ENCODE measurements at places on chromosomes 16 and 17. TPM values are rescaled to one million over a fixed set of nuclear protein-coding genes. Genes with fewer than 3 reads are reported as not detected.

- DNase-seq, result no peak
Observed at GRCh38 chr17:56393156-56393555, 200.3 kb upstream of the NOG start.

USP36 gene
- total RNA-seq, result 33.5 TPM

DNA sequence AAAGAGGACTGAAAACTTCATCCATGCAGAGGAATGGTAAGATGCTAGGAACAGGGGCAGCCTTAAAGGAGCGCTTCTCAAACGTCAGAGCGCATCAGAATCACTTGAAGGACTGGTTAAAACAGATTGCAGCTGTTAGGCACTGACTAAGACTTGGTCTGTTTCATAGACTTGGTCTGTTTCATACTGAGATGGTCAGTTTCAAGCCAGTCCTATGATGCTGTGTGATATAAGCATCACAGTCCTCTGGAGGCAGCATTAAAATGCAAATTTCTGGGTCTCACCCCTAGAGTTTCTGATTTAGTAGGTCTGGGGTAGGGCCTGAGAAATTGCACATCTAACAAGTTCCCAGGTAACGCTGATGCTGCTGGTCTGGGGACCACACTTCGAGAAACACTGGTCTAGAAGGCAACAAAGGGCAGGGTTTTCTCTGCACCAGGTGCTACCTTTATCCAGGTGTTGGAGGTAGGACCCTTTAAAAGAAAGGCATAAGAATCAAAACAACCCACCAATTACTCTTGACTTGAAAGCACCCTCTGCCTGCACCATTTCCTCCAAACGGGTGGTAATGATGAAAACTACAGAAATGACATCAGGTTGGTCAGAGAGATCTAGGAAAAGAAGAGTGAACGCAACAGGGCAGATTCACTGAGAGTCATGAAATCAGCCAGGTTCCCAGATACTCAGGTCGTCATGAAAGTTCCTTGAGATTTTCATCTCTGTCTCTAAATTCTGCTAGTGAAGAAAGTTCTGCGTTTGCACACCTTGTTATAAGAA lies 95.0 kb upstream of the RCVRN start:
- no peak for DNase-seq

DNA sequence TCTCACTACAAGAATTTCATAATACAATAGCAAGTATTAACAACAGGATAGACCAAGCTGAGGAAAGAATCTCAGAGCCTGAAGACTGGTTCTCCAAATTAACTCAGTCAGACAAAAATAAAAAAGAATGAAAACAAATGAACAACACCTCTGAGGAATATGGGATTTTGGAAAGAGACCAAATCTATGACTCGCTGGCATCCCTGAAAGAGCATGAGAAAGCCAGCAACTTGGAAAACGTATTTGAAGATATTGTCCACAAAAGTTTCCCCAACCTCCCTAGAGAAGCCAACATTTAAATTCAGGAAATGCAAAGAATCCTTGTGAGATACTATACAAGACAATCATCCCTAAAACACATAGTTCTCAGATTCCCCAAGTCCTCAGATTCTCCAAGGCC lies 20.9 kb downstream of the NLRP1 start:
- no peak for DNase-seq

DNA sequence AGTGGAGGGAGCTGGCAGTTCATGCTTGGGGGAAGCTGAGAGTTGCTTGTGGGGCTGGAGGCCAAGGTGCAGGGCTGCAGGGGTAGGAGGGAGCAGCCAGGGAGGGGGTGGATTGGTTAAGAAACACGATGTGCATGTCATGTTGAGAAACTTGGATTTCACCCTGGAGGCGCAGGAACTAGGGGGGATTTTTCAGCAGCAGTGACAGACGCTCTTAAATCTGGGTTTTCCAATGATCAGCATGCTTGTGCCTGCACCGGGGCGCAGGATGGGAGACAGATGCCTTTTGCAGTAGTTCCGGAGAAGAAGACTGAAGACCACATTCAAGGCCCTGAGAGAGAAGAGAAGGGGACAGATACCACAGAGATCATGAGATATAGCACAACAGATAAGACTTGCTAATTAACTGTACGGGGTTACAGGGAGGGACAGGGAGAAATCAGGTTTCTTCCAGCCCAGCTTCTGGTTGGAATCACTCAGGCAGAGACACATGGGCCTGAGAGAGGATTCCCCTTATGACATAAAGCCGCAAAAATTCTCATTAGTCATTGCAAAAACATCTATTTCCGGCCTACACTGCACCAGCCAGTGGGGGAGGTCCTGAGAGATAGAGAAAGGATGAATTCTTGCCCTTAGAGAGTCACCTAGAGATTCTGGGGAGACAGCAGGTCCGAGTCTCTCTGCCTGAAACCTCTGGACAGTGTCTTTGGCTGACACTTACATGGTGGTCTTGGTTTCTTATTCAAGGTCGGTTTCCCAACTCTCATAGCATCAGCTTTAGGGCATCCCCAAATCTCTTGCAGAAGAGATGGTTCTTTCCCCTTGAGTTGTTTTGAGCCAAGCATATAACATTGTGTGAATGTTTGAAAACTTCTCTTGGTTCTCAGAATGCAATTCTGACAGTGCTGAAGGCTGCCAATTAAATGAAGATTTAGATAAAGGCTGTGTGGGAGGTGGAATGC lies 27.1 kb downstream of the CDH13 start:
- peak; percentile 93 for DNase-seq

- DNase-seq, result no peak
Observed at GRCh38 chr16:58337090-58337444, 42.2 kb upstream of the PRSS54 start.

DNA sequence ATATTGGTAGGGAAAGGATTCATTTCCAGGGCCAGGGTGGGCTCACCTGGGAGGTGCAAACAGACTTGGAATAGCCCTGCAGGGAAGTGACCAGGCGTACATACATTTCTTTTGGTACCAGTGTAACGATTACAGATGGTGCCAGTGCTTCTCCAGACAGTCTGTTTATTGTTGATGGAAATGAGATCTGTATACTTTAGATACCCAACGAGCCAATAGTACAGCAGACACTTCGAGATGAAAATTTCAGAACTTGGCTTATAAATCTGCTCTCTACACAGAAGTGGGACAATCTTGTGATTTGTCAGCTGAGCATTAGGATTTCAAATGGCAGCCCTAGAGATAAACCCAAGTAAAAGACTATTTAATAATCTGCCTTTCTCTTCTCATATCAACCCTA lies 57.9 kb downstream of the HS3ST2 start:
- no peak for DNase-seq

DNA sequence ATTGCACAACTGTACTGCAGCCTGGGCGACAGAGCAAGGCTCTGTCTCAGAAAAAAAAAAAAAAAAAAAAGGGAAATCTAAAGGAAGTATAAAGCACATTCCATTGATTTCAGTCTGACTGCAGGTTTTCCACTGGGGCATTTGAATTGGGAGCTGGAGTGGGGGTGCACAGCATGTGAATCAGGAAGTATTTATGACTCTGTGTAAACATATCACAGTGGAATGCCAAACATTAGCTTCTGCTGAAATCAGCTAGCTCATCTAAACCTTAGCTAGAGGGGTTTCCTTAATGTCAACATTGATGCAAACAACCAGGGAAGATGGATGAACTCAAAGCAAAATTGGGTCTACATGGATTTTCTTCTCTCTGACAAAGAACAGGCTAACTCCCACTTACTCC lies 641.0 kb upstream of the EEF2KMT start:
- DNase-seq, result peak; percentile 1

DNA sequence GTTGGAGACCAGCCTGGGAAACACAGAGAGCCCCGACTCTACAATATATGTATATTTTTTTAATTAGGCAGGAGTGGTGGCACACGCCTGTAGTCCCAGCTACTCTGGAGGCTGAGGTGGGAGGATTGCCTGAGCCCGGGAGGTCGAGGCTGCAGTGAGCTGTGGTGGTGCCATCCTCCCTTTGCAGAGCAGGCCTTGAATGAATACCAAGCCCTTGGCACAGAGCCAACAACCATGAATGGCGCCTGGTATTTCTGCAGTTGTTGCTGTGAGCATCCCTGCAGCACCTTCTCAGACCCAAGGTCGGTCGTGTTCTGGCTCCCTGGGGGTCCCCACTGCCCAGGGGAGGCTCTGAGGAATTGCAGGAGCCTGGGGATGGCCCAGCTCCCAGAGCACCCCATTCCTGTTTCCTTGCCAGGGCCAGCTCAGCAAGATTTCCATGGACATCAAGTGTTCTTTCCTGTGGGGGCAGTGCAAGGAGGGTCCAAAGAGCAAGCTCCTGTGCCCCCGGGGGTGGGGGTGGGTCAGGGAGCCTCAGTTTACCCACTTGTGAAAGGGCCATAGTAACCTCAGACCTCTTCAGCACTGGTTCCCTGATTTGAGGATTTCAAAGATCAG lies 25.6 kb upstream of the RMI2 start:
- no peak for DNase-seq

DNA sequence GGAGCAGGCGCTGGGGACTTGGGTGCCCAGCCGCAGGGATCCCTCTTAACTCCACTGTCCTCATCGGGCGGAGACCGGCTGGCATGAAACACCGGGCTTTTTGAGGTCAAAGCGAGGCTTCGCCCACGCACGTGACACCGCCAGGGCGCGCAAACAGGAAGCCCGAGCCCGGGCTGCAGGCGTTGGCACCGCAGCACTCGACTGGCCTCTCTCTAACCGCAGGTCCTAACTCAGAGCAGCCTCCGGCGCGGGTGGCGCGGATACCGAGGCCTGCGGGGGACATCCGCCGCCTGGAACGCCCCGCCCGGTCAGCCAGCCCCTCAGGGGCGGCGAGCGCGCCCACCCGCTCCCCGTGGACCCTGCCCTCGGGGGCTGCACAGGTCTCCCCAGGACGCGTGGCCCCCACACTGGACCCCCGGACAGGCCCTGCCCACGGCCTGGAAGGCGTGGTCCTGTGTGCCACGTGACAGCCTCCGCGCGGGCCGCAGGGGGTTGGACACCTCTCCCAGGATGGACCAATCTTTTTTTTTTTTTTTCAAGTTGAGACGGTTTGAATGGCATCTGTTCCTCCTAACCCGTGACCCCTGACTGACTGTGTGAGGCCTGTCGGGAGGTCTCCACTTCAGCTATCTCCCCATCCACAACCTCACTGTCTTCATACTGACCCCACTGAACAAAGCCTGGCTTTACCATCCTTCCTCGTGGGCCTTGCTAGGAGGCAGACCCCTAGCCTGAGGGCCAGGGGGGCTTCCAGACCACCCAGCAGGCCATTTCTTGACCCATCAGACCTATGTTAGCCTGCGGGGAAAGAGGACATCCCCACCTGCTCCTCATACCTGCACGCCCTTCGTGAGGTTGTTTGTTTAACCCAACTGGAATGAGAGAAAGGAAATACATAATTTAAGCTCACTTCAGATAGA lies 8.4 kb upstream of the SLC47A2 start:
- no peak for DNase-seq

CA4 gene
- total RNA-seq, result not detected

DNA sequence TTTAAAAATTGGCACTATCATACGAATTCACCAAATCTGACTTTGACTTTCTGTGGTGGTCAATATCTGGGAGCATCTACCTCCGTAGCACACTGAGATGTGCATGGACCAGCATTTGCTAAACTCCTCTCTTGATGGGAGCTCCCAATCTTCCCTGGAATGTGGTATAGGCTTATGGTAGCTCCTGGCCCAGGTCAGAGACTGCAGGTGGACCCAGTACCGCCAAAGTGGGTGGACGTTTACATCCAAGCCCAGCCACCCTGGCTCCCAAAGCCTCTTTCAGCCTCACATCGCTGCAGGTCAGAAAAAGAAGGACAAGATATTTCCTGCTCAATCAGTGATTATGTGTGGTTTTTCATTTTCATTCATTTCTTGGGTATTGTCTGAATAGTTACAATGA lies 43.1 kb upstream of the NKD1 start:
- no peak for DNase-seq

DNA sequence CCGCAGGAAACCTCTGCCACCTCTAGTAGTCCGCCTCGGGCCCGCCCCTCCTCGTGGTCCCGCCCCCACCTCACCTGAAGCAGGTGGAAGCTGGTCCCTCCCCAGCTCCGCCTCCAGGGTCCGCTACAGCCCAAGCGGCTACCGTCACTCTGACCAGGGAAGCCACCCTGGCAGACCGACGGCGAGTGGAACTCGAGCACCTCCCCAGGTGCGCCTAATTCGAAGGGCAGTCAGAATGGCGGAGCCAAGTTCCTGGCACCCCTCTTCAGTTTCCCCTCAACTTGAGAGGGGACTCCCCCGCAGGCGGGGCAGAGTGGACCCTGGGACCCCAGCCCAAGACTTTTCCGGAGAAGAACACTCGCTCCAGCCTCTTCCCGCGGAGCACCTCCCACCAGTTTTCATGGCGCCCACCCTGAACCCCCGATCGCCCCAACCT lies 507 bp downstream of the FHOD1 start:
- peak; percentile 17 for DNase-seq

DNA sequence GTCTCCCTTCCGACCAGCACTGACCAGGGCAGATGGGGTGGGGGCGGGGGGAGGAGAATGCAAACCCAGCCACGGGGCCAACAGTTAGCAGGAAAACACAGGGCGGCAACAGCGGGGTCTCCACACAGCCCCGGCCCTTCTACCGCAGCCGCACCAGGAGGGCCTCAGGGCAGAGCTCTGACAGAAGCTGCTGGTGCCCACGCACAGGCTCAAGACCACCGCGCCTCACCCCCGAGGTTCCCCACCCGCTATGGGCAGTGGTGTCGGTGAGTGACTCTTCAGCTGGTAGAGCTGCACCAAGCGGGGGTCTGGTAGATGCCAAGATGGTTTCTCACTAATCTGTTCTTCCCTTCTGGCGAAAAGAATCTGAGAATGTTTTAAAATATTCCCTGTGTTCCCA lies 16.1 kb downstream of the HAGH start:
- DNase-seq, result no peak

RRAD gene
- total RNA-seq, result 12.5 TPM

- no peak for DNase-seq
Observed at GRCh38 chr16:81099958-81100357, 3.8 kb upstream of the GCSH start.

DNA sequence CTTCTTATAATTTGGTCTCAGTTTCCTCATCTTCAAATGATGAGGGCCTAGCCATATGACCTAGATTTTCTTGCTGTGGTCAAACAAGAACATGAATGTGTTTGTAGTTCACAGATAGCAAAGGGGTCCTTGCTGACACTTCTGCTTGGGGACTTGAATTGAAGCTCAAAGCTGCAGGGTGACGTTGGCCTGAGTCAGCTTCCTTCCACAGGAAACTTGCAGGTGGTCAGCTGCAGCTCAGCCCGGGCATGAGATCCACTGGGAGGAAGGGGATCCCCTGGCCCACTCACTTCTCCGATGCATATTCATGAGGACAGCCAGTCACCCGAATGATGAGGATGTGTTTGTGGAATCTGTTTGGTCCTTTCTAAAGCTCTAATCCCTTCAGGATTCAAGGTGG lies 42.6 kb upstream of the AXIN2 start:
- DNase-seq, result no peak

GRCh38 chr17:60914078-60914477 lies 236.4 kb downstream of the BCAS3 start:
- peak; percentile 73 for DNase-seq

ICAM2 gene
- total RNA-seq, result 1.3 TPM

DNA sequence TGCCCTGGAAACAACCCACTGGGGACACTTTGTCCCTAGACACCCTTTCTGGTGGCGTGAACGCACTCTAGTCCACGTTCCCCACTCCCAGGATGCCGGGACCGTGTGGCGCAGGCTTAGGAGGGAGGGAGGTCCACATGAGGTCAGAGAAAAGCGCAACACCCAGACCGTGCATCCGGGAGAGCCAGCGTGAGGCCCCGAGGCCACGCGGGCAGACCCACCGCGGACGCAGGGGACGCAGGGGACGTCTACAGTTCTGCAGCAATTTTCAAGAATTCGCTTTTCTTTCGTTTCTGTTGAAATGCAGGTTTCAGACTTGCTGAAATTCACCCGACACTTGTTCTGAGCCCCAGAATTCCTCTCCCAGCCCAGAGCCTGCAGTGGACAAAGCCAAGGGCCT lies 4.7 kb downstream of the RFNG start:
- DNase-seq, result no peak

AOC2 gene
- 0.43 TPM for total RNA-seq

Measured in fibroblast of villous mesenchyme (primary cell).